Astrocyte of the hippocampus (primary cell): ENCODE measurements at places on chromosomes 4 and X.

DNA sequence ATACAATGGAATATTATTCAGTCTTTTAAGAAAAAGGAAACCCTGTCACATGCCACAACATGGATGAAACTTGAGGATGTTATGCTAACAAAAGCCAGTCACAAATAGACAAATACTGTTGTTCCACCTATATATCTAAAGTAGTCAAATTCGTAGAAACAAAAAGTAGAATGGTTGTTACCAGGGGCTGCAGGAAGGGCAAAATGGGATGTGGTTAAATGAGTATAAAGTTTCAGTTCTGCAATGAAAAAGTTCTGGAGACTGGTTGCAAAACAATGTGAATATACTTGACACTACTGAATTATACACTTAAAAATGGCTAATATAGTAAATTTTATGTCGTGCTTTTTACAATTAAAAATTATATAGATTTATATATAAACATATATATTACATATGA is 12.2 kb downstream of the SPOCK3 start:
- no peak for DNase-seq

GRCh38 chrX:24890677-24891076 is 125.1 kb downstream of the ARX start:
- no peak for DNase-seq

DNA sequence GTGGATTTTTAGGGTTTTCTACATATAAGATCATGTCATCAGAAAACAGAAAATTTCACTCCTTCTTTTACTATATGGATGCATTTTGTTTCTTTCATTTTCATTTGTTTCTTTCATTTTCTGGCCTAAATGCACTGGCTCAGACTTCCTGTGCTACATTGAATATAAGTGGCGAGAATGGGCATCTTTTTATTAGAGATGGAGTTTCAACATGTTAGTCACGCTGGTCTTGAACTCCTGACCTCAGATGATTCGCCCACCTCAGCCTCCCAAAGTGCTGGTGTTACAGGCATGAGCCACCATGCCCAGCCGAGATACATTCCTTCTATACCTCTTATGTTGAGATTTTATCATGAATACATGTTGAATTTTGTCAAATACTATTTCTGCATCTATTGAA is 61.8 kb downstream of the BRWD3 start:
- DNase-seq = no peak

DNA sequence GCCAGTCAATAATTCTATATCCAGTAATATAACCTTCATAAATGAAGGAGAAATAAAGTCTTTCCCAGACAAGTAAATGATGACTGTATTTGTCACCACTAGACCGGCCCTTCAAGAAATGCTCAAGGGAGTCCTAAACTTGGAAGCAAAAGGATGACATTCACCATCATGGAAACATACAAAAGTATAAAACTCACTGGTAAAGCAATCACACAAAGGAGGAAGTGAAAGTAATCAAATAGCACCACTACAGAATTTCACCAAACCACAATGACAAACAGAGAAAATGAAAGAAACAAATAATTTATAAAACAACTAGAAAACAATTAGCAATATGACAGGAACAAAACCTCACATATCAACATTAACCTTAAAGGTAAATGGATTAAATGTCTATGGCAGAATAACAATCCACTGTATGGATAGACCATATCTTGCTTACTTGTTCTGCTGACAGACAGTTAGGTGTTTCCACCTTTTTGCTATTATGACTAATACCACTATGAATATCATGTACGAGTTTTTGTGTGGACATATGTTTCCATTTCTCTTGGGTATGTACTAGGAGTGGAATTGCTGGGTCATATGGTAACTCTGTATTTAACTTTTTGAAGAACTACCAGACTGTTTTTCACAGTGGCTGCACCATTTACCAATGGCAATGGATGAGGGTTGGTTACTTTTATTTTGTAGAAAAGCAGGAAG is 44.9 kb downstream of the NAT8L start:
- no peak for DNase-seq

- no peak for DNase-seq
Measured at GRCh38 chr4:74628852-74629620, 165.3 kb downstream of the BTC start.

DNA sequence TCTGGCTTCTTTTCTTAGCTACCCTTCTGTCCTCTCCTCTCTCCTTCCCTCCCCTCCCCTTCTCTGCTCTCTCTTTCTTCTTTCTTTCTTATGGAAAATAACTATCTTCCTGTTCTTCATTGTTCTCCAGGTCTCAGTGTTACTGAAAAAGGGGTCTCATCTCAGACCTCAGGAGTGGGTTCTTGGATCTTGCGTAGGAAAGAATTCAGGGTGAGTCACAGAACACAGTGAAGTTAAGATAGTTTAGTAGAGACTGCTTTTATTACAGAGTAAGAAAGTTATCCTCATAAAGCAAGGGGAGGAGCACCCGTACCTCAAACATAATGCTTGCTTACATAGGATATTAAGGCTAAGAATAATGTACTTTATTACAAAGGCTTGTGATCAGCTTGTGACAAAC is 31.8 kb upstream of the CWH43 start:
- DNase-seq = peak; percentile 35

- DNase-seq = no peak
Measured at GRCh38 chr4:164192844-164193243, 561.1 kb upstream of the SMIM31 start.

GRCh38 chr4:113588895-113589668 is 172.5 kb downstream of the CAMK2D start:
- DNase-seq = peak; percentile 21

- no peak for DNase-seq
Measured at GRCh38 chr4:87257523-87257922, 37.1 kb upstream of the KLHL8 start.

DNA sequence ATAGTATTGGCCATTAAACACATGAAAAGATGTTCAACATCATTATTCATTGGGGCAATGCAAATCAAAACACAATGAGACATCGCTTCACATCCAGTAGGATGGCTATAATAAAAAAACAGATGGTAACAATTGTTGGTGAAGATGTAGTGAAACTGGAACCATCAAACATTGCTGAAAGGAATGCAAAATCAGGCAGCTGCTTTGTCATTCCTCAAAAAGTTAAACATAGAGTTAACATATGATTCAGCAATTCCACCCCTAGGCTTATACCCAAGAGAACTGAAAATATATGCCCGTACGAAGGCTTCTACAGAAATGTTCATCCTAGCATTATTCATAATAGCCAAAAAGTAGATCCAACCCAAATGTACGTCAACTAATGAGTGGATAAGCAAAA is 144.0 kb upstream of the NAP1L5 start:
- no peak for DNase-seq

GRCh38 chrX:110268886-110269285 is 49.0 kb downstream of the AMMECR1 start:
- no peak for DNase-seq

GRCh38 chrX:77415161-77415560 is 32.0 kb upstream of the FGF16 start:
- DNase-seq = no peak

DNA sequence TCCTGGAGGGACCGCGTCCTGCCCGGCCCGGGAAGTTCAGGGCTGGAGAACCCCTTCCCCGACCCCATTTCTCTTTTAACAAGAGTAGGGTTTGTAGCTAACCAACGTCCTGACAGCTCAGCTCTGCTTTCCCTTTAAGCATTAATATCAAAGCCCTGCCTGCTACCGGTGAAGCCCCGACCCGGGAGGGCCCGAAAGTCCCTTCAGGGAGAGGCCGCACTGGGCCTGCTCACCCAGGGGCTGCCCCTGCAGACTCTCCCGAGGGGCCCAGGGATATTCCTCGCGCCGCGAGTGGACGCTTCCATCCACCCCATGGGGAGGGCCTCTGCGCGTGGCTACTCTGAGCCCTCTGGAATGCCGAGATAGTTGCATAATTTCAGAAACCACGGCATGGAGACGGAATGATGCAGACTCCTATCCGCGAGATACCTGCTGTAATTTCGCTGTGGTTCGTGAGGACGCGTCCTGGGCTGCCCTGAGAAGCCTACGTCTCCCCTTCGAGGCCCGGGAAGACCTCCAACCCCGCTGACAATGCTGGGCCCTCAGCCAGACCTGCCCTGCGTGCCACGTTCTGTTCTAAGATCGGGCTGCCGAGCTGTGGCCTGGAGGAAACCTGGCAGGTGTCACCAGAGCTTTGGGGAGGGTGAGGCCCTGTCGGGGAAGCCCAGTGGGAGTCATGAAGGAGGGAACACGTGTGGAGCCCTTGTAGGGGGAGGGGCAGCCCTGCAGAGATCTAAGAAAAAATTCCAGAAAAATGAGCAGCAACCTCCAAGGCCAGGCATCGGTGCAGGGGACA is 999 bp upstream of the CTBP1 start:
- peak; percentile 68 for DNase-seq

GRCh38 chr4:31016322-31017061 is 296.3 kb downstream of the PCDH7 start:
- no peak for DNase-seq

DNA sequence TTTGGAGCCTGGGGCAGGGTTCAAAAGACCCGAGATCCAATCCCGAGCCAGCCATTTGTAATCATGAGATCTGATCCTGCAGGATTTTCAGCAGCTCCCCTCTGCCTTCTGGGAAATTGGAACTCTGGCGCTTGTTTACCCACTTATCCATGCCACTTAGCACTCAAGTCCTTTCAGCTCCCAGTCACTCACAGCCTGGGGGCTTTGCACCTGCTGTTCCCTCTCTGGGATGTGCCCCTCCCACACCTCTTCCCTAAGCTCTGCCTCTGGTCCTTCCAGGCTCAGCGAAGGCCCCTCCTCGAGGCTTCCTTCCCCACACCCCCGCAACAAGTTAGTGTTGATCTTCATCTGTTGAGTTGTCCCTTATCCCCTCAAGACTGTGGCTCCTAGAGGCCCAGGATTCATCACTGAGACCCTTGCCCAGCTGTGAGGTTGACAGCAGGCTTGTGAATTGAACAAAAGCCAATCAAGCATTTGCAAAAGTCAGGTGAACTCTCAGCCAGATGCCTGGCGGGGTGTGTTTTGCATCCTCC is 99.1 kb upstream of the AFAP1 start:
- DNase-seq = no peak

DNA sequence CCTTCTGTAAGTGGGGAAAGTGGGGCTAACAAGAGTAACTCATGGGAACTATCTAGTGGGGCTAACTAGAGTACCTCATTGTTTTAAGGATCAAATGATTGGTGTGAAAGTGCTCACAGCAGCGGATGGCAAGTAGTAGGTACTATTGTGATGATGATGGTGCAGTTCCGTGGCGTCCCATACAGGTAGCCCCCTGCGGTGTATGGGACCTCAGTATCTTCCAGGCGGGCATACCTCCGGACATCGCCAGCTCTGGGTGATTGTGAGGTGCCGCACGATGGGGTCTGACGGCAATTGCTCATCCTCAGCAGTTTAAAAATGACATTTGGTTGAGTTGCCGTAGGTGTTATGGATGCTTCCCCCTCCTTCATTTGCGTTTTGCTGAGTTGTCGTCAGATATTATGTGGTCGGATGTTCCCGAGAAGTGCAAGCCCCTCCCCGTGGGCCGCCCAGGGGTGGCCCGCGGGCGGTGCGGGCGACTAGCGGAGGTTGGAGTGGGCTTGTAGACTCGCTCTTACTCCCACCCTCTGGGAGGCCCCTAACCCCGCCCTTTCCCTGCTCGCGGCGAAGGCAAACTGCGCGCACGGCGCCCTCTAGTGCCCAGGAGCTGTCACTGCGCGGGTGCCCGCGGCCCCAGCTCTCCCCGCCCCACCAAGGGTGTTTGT is 18.3 kb upstream of the GPR101 start:
- DNase-seq = peak; percentile 67

DNA sequence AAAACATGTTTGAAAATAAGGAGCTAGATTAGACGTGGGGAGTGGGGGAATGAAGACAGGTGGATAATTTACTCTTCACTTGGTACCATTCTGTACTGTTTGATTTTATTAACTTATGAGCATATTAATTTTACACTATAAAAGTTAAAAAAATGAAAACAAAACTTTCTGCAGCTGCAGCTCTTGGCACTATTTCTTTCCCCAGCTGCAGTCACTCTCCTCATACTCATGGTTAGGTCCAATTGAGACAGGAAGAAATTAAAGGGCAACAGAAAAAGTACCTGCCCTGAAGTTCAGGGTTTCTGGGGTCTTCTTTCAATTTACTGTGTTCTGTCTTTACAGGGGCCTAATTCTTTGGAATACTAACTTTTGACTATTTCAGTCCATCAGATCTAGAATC is 15.4 kb downstream of the MAD2L1 start:
- DNase-seq = no peak

GRCh38 chr4:12178614-12179610 is 750.2 kb upstream of the HS3ST1 start:
- peak; percentile 24 for DNase-seq

GRCh38 chr4:158965226-158965625 is 137.7 kb upstream of the RAPGEF2 start:
- no peak for DNase-seq

DNA sequence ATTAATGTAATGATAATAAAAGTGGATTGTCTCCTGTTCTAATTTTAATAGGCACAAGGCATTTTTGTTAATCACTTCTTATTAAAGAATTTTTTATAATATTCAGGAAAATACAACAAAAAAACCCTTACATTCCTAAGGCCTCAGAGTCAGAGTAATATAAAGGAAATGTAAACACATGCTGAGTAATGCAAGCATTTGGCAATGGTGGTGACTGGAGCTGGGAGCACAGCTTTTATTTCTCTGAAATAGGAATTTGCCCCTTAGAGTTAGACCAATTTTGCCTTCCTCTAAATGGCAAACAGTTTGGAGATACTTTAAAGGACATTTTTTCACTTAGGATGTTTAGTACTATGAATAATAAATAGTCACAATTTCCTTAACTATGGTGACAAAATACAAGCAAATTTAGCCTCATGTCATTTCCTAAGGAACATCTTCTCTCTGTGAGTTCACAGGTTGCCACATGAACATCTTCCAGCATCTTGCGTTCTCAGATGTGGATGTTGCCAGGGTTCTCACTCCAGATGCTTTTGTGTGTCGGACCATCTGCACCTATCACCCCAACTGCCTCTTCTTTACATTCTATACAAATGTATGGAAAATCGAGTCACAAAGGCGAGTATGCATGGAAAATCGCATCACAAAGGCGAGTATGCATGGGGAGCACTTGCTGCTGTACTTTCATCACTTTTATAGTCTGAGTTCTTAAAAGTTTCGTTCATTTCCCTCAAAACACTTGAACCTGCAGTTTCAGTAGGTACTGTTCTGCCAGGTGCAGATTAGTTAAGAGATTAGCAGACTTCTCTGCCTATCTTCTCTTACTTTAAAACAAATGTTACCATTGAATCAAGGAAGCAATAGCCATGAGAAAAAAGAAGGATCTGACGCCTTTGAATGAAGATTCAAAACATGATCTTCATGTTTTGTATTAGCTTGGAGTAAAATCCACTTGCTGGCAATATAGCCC is 15.9 kb upstream of the F11 start:
- DNase-seq = no peak

DNA sequence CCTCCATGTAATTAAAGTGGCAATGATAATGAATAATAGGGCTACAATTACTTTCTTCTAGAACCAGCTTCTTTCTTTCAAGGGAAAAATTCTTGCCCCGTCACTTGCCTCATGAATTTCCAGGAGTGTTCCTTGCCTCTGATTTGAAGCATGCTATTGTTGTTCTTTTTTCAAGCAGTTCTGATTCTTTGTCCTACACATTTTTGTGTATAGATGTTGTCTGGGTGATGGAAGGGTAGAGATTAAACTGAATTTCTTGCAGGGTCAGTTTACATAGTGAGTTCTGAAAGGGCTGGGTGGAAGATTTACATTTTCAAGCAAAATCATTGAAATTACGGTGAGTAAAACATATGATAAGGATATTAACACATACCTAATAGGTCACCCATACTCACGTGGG is 107.0 kb upstream of the TENM3 start:
- DNase-seq = no peak
